Transverse colon (tissue), 4 donors: ENCODE measurements at places on chromosomes 4 and X. TPM values are rescaled to one million over a fixed set of nuclear protein-coding genes. Genes with fewer than 3 reads are reported as not detected.

KDM5C gene
- total RNA-seq, result 124 TPM

CXCL5 gene
- not detected for total RNA-seq

SOD3 gene
- total RNA-seq, result 27.7 TPM

CTAG2 gene
- not detected for total RNA-seq

BANK1 gene
- 0.20 TPM for total RNA-seq

DNA sequence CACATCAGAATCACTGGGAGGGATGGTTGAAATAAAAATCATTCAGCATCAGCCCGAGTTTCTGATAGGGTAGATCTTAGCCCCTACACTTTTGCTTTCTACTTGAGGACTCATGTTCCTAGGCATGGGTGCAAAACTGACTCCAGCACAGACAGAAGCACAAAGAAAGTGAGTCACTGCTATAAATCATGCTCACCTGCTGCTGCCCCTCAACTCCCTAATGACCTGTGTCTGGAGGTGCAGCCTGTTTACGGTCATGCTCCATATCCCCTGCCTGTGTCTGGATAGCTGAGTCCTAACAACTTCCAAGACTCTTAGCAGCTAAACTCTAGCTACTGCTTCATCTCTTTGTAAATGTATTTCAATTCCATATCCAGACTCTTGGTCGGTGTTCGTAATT, 57.8 kb downstream of the ADGRA3 start:
- no peak for DNase-seq

DNA sequence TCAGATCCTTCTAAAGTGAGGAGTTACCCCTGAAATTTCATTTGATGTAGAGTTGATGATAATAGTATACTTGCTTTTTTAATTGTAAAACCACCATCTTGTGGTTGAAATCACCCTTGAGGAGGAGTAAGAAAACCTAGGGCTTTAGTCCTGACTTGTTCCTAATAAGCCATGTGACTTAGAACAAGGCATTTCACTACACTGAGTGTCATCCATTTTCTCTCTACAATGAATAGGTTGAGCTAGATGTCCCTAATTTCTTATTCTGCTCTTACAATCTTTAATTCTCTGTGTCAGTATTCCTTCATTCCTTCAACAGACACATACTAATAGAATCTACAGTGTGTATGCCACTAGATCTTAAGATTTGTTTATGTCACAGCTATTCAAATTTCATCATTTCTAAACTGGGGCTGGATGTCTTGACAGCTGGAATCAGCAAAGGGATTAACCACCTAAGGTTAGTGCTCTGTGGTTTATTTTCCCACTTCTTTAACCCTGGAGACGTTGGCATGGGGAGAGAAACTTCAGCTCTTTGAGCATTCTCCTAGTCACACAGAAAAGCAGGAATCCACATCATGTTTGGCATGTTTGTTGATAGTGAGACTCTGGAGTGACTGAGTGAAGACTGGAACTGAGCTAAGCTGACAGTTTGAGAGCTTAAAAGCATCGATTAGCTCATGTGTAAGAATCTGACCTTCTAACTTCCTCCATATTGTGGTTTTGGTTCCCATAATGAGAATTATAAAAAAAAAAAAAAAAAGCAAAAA, 246.3 kb downstream of the NDST4 start:
- no peak for DNase-seq

GRCh38 chr4:102608190-102608589, 107.0 kb downstream of the NFKB1 start:
- no peak for DNase-seq
